ENCODE measurements at places on chromosomes 3 and 15.
A peak's percentile ranks its signal among the peaks of the same experiment; 100 is the strongest.

DNA sequence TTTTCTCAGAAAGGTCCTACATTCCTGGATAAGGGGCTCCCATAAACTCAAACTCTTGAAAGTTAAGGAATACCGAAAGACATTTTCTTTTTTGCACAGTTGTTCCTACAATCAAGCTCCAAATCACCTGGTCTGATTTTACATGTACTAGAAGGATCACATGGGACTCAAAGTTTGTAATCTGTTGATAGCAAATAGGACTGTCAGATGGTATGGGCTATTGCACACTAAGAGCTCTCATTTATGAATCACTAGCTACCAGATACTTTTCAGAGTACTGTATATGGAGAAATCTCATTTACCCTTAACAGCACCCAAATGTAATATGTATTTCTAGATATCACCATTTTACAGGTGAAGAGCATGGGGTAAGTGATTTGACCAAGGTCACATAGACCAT is 49.5 kb upstream of the CMSS1 start:
- DNase-seq, result no peak

DNA sequence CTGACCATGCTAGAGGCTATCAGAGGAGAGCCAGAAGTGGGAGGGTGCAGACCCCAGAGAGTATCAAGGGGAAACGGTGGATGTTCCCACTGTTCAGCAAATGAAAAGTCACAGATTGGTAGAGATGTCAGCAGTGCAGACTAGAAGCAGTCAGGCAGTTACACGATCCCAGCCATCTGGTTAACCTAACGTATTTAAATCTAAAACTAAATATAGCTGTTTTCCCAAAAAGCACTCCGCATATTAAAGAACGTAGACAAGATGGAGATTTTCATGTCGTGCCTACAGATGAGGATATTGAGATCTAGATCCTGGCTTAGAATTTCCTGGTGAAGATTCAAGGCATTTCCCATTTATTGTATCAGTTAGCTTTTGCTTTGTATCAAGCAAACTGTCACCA is 25.2 kb downstream of the PXYLP1 start:
- no peak for DNase-seq

GRCh38 chr15:31077181-31077580 is 24.3 kb downstream of the TRPM1 start:
- DNase-seq, result no peak

DNA sequence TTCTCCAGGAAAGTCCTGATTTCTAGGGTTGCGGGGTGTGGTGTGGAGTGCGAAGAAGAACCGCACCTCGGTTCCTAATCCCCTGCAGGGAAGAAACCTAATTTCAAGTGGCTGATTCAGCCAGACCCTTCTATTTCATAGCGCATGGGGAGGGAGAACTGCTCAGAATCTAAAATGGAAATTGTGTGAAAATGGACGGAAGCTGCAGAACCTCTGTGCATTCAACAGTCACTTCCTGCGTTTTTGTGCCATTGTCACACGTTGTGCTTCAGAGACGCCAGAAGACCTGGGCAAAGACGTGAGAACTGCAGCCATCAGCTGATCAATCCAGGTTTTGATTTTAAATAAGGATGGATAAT is 1.2 kb downstream of the SIDT1 start:
- no peak for DNase-seq

GRCh38 chr3:111919370-111920065 is 59.3 kb upstream of the ABHD10 start:
- peak; percentile 60 for DNase-seq

DNA sequence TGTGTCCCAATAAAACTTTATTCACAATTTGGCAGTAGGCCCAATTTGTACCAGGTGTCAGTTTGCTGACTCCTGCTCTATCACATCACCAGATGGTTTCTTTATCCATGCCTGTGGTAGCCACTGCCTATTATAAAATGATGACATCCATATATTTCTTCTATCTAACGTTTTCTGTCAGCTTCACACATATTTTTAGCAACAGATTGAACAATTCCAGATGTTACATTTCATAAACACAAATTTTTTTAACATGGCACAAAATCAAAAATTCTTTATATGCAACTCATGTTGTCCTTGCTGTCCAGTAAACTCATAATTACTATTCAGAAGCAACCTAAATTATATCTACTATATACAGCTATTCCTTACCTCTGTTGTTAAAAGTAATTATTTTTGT is 1371.6 kb downstream of the NSUN3 start:
- no peak for DNase-seq

DNA sequence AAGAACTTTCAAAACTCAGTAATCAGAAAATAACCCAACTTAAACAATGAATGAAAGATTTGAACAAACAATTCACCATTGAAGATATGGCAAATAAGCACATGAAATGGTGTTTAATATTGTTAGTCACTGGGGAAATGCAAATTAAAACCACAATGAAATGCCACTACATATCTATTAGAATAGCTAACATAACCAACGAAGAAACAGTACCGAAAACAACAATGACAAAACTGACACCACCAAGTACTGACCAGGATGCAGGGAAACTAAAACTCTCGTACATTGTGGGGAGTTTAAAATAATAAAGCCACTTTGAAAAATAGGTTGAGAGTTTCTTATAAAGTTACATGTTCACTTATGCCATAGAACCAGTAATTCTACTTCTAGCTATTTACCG is 69.1 kb downstream of the KBTBD8 start:
- DNase-seq, result no peak

DNA sequence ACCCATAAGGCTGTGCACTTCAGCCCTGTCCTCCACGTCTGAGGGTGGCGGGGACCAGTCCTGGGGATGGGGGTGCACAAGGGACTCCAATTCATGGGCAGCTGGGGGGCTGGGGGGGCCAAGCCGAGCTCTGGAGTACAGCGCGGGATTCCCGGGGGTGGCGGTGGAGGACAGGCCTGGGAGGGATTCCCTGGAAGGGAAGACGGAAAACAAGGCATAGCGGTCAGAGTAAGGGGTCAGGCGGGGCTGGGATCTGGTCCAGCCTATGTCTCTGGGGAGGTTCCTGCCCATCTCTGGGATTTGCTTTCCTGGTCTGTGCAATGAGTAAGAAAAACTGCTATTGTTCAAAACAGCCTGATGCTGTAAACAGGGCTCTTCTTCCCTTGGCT is 8.1 kb upstream of the IGDCC3 start:
- no peak for DNase-seq

DNA sequence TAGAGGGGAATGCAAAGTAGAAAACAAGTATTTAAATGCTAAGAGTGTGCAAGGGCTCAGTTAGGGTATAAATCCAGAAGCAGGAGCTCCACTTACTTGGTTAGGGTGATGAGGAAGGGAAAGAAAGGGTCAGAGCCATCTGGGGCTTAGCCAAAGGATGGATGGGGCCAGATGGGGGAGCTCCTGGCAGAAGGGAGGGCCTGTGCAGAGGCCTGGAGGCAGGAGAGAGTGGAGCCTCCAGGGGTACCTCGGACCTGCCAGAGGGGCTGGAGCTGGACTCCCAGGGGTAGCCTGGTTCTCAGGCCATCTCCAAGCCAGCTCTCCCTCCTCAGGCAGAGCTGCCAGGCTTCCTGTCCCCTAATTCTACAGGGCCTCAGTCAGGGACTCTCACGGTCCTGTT is 506.3 kb downstream of the SHQ1 start:
- DNase-seq, result no peak

DNA sequence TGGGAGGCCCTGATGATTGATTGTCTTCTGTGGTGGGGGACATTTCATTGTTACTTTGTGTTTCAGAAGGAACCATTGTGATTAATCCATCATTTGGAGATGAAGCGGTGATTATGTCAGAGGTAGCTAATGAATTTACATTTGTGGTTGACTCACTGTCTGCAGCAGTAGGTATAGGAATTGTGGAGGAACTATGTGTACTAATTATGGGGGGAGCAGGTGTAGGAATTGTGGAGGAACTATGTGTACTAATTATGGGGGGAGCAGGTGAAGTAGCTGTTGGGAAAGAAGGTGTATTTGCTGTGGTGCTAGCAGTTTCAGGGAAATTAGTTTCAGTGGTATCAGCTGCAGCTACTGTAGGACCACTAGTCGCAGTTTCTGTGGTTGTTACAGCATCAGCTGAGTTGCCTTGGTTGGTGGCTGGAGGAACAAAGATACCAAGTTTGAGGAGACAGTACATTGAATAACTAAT is 6.9 kb downstream of the MUC13 start:
- no peak for DNase-seq

DNA sequence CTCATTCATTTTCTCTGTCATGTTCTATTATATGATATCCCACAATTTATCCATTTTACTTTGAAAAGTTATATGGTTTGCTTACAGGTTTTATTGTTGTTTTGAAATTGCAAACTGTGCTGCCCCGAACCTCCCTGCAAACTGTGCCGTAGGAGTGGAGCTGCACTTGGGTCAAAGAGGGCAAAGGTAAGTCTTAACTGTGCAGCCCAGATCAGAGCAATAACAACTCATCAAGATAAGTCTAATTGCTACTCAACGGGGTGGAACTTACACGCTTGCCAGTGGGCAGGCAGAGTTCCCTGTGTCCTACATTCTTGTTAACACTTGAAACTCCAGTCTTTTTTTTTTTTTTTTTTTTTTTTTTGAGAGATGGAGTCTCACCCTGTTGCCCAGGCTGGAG is 33.2 kb downstream of the ZDHHC19 start:
- DNase-seq, result no peak

- DNase-seq, result no peak
Observed at GRCh38 chr3:60803216-60804173, 447.8 kb downstream of the FHIT start.

- DNase-seq, result no peak
Observed at GRCh38 chr3:181839916-181840297, 128.2 kb downstream of the SOX2 start.

- peak; percentile 64 for DNase-seq
Observed at GRCh38 chr3:197942956-197943556, 6.9 kb upstream of the RPL35A start.

- DNase-seq, result no peak
Observed at GRCh38 chr3:140131895-140132294, 196.9 kb downstream of the CLSTN2 start.

DNA sequence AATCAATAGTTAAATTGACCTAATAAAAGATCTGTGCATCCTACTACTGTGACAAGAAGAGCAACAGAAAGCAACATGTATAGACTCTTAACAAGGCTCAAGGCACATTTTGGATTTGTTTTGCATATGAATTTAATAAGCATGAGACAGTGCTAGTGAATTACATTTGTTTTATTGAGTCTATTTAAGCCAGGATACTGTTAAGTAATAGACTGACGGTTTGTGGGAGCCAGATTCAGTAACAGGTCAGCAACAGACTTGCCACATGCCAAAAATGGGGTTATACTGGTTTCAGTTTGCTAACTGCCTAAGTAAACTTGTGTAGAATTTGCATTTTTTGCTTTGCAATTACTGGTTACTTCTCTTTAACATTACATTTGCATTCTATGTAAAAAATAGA is 54.0 kb downstream of the MBNL1 start:
- DNase-seq, result no peak

GRCh38 chr15:83764201-83764838 is 110.4 kb downstream of the ADAMTSL3 start:
- DNase-seq, result no peak

DNA sequence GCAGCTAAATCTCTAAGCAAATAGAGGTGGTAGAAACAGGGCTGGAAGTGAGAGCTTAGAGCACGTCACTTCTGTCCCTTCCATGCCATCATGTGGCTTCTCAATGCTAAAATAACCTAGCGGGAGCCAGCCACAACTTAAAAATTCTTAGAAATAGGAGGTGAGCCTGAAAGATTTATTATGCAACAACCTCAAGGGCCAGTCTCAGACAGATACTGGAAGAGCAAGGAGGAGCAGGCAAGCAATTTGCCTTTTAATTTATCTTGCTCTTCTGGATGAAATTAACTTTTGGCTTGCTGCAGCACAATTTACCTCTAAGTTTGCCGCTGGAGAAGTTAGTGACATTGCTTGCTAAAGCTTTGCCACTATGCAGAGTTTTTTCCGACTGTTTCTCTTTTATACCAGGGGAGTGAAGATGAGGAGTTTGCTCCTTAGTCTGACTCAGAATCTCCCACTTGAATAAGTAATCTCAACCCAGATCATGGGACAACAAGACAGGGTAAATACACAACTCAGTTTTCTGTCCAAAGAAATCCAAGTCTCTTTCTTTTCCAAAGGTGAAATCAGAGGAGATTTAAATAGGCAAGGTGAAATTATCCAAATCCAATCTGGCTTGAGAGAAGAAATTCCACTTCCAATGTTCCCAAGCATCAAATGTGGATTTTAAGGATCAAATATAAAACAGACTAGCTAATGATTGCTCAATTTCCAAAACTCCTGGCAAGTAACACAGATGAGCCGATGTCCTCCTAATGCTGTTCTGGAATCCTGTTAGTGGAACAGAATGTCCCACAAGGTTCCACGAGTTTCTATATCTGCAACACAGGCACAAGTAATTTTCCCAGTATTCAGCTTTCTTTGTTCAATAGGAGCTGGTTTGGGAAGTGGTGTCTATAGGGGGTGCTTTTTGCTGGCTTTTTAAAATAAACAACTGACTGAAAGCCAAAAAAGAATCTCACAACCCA is 329.4 kb upstream of the RORA start:
- no peak for DNase-seq

- DNase-seq, result peak; percentile 78
Observed at GRCh38 chr15:37094915-37095711, 5.2 kb downstream of the MEIS2 start.

DNA sequence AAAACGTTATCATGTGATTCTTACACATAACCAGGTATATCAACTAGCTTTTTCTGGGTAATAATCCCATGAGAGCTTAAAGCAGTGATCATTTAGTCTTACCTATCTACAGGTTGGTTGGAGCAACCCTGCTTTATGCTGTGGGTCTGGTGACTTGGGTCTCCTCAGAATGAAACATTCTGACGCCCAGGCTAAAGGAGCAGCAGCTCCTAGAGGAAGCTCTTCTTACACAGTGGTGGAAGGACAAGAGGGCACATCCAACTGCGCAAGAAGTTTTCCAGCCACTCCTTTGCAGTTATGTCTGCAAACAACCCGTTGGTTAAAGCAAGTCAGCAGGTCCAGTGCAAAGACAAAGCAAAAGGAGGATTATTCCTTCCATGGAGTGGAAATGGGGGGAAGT is 377.5 kb downstream of the EDEM1 start:
- DNase-seq, result peak; percentile 31

- peak; percentile 71 for DNase-seq
Observed at GRCh38 chr3:57007521-57008460, 52.7 kb upstream of the SPATA12 start.

GRCh38 chr3:52872245-52872644 is 25.1 kb downstream of the STIMATE start:
- DNase-seq, result peak; percentile 8

- no peak for DNase-seq
Observed at GRCh38 chr3:27630885-27631284, 91.2 kb downstream of the EOMES start.

GRCh38 chr3:147760941-147761340 is 351.8 kb downstream of the ZIC1 start:
- no peak for DNase-seq
